Activated CD8-positive, alpha-beta memory T cell treated with anti-CD3 and anti-CD28 coated beads for 4 hours (primary cell): ENCODE measurements at places on chromosomes 7 and 10.

GRCh38 chr7:54477083-54477482 is 65.1 kb upstream of the VSTM2A start:
- no peak for DNase-seq

GRCh38 chr7:55231736-55232280 is 133.3 kb upstream of the LANCL2 start:
- no peak for DNase-seq

GRCh38 chr10:93751832-93752231 is 5.9 kb upstream of the LGI1 start:
- no peak for DNase-seq

GRCh38 chr7:149348758-149349369 is 86.9 kb downstream of the ZNF783 start:
- no peak for DNase-seq

DNA sequence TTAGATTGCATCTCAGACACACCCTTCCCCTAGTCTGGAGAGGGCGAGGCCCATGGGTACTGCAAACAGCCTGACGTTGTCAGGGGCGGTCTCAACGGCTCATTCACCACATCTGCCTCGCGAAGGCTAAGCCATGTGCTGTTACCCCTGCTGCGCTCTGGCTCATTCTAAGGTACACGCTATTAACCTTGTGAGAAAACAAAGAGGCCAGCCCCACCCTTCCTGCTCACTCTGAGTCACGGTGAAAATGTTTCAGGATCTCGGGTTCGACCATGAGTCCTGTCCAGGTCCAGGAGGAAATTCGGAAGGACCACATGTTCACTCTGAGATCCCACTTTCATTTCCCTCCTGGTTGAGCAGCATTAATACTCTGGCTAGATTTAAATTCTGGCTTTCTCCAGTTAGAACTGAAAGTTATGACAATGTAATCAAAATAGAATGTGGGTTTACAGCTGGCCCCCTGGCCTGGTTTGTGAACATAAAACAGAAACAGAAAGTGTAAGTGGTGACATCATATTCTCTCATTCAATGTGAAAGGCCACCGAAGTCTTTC is 55.2 kb downstream of the EGFR start:
- DNase-seq: no peak

GRCh38 chr7:2624293-2624886 is 7.4 kb upstream of the TTYH3 start:
- DNase-seq: no peak

DNA sequence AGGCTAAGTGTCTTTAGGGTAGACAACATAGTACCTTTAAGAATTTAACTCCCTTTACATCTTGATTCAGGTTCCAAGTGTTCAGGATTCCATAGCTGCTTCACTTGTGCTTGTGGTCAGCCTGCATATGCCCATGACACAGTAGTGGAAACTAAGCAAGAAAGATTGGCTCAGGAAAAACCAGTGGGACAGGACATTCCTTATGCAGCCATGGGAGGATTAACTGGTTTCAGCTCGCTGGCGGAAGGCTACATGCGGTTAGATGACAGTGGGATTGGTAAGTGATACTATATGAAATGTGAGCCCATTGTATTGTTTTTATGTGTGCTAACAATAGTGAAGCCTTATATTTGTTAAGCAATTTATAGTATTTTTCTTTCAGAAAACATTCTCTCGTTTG is 11.3 kb downstream of the FAM221A start:
- DNase-seq: no peak

GRCh38 chr10:106278383-106278782 is 886.1 kb downstream of the SORCS1 start:
- no peak for DNase-seq

GRCh38 chr10:3186368-3186767 is 13.8 kb upstream of the PITRM1 start:
- no peak for DNase-seq

GRCh38 chr7:119320316-119320715 is 952.7 kb upstream of the KCND2 start:
- DNase-seq: no peak

- no peak for DNase-seq
Observed at GRCh38 chr7:45013465-45013967, 13.5 kb downstream of the CCM2 start.

DNA sequence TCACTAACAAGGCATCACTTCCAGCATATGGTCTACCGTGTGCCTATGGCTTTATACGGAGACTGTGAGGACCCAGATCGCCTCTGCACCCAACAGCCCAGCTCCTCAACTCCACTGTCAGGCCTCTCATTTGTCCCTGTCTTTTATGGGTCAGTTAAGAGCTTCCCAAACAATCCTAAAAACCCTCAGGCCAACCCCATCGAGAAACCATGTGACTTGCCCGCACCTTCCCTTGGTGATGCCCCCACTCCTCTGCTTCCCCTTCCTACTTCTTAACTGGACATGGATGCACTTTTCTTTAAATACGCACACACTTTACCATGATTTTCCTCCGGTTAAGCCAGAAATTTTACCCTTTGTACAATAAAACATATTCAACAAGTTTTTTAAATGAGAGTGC is 46.8 kb downstream of the BAIAP2L1 start:
- DNase-seq: no peak

- DNase-seq: no peak
Observed at GRCh38 chr7:66452165-66452564, 176.5 kb upstream of the KCTD7 start.

- no peak for DNase-seq
Observed at GRCh38 chr10:69791812-69792211, 9.9 kb upstream of the COL13A1 start.

DNA sequence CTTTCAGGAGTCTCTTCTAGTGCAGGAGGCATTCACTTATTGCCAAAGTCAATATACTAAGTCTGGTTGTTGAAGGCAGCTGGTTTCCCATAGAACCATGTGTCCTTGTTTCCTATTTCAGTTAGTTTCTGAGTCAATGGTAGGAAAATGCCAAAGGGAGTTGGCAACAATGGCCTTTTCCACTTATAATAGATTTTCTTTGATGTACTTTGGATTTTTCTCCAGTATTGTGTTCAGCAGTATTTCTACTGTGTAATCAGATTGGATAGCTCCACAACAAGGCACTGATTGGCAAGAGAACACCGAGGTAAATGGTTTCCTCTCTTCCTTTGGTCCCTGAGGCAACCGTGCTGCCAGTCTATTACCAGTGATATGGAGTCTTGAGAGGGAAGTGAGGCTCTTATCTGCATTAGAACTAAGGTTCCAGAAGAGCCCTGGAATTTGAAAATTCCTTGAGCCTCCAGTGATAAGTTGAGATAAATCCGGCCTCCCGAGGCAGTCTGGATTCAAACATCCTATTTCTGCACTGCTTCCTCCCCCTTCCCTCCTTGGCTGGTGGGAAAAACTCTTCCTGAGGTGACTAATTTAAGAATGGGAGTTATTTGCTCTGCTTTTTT is 7.9 kb upstream of the SEPTIN7 start:
- no peak for DNase-seq

- DNase-seq: no peak
Observed at GRCh38 chr10:114823077-114823463, 1.5 kb downstream of the FHIP2A start.

DNA sequence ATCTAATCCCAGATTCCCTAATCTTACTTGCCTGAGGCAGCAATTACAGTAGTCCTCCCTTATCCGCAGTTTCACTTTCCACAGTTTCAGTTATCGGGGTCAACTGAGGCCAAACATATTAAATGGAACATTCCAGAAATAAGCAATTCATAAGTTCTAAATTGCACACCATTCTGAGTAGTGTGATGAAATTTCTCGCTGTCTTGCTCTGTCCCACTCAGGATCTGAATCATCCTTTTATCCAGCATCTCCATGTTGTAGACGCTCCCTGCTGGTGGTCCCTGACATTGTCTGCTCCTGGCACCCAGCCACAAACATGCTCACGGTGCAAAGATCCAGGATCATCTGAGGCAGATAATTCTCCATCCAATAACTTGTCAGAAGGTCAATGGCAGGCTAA is 128.7 kb upstream of the CXCL12 start:
- DNase-seq: no peak

DNA sequence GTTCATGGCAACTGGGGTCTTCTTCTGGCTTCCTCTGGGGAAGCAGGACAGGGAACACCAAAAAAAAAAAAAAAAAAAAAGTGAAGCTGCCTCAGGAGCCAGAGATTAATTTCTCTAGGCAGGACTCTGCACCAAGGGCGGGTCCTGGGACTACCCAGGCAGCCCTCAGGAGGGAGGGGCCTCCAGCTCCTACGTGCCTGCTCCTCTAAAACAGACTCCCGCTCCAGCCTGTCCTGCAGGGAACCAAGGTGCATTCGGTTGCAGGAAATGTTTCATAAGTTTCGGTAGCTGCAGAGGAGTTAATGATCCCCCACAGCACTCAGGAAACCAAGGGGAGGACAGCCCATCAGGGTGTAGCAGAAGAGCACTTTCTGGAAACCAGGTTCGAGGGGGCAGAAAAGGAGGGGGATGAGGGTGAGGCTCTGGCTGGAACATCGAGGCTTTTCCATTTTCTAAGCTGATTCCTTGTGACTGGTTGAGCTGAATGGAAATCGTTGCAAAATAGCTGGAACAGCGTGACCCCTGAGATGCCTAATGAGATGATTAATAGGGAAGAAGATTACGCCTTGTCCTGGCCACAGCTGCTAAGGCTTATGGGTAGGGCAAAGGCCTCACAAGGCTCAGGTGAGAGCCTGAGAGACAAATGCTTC is 84.2 kb downstream of the STRA8 start:
- no peak for DNase-seq

DNA sequence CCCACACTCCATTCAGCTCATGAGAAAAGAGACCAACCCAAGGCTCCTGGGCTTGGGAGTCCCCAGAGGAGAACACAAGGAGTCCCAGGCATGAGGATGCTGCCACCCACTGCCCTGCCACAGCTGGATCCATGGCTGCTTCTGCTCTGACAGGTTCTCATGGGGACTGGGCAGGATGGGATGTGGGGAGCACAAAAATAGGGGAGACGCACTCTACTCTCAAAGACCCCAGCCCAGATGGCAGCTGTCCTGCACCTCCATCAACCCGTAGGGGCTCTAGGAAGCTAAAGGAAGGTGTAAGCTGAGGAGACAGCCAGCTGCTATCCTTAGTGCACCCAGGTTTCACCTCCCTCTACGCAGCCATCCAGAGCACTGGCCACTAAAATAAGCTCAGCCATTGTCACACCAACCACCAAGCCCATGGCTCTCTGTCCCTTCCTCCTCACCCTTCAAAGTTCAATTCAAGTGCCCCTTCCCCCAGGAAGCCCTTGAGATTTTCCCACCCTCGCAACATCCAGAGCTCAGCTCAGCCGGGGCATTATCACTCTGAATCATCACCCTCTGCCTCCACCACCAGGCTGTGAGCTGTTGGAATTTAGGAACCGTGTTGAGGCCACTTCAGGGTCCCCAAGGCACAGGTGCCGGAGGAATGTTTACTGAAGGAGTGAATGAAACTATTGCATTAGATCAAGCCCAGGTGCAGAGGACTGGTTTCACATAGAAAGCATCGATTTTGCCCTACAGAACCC is 142.1 kb downstream of the GRID1 start:
- no peak for DNase-seq

DNA sequence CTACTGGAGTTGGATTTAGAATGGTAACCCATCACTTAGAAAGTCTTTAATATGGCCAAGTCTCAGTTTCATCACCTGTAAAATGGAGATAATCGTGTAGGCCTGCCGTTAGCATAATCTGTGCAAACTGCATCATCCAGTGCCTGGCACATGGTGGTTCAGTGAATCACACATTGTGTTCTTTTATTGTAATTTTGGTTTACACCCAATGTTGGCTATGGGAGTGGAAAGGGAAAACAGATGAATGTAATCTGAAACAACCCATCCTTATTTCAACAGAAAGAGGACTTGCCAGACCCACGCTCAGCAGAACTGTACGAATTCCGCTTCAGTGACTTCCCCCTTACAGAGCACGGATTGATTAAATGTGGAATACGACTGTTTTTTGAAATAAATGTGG is 27.5 kb downstream of the PDE6C start:
- DNase-seq: no peak

GRCh38 chr7:18548534-18548933 is 53.0 kb downstream of the HDAC9 start:
- no peak for DNase-seq

DNA sequence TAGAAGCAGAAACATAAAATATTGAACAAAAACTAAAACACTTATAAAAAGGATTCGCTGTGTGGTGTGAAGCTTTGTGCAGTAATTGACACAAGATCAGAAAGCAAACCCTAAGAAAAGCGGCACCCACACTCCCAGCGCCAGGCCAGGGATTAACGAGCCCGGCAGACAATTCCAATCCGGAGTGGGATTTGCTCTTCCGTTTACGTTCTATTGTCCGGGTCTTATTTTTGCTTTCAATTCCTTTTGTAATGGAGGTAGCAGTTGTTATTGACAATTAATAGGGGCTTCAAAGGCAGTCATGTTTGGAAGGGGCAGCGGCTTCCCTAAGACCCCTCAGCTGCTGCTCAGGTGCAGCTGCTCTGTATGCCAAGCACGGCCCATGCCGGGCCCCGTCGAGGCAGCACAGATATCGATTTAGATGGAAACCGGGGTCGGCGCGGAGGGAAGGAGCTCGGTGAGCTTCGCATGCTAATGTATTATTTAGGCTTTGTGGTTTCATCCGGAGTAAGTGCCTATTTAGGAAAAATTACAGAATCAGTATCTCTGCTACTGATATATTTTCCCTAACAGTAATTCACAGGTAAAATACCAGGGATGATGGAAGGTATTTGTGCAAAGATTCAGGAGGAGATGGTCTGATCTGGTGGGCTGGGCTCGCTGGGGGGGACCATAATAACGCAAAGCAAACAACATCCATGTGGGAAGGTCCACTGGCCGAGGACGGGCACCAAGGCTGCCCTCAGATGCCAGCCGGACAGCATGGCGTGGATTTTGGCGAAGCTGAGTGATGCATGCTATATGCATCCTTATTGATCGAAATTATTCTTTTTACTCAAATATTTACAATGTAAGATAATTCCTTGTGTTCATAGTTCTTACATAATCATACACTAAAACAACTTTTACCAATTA is 561.7 kb downstream of the PTPRN2 start:
- no peak for DNase-seq

DNA sequence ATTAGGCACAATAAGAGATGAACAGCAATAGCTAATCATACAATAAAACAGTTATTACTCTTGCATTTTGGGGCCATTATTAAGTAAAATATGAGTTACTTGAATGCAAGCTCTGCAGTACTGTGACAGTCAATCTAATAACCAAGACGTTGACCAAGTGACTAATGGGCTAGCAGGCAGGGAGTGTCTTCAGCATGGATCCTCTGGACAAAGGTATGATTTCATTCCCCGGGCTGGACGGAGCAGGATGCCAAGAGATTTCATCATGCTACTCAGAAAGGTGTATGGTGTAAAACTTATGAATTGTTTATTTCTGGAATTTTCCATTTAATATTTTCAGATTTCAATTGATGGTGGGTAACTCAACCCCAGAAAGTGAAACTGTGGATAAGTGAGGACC is 80.9 kb downstream of the SHH start:
- no peak for DNase-seq
